ENCODE measurements at places on chromosomes 2 and 18.

DNA sequence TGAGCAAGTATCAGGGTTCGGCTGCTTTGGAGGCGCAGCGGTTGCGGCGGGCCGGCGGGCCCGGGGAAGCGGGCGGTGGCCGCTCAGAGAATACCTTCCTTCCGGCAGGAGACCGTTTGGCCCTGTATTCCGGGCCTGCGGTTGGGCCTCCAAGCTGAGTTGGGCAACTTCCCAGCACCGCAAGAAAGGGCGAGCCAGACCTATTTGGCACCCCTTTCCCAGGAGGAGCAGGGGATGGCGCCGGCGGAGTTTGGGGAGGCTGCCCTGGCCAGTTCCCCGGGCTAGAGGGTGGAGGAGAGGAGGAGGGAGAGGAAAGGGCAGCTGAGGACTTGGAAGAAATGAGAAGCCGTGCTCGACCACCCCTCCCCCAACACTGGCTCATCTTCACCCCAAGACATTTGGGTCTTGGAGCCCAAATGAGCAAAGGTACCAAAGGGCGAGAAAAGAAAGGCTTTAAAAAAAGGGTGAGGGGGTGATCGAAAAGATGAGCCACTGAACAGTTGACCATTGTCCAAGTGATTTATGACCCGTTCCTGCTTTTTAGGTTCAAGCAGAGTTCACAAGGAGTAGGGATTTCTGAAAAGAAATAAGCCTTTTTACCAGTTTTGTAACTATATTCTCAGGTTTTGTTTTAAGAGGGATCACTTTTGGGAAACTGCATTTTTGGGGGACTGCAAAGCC, 8.4 kb downstream of the HOXD3 start:
- no peak for DNase-seq

- DNase-seq, result no peak
Observed at GRCh38 chr2:133835821-133836619, 267.8 kb upstream of the NCKAP5 start.

DNA sequence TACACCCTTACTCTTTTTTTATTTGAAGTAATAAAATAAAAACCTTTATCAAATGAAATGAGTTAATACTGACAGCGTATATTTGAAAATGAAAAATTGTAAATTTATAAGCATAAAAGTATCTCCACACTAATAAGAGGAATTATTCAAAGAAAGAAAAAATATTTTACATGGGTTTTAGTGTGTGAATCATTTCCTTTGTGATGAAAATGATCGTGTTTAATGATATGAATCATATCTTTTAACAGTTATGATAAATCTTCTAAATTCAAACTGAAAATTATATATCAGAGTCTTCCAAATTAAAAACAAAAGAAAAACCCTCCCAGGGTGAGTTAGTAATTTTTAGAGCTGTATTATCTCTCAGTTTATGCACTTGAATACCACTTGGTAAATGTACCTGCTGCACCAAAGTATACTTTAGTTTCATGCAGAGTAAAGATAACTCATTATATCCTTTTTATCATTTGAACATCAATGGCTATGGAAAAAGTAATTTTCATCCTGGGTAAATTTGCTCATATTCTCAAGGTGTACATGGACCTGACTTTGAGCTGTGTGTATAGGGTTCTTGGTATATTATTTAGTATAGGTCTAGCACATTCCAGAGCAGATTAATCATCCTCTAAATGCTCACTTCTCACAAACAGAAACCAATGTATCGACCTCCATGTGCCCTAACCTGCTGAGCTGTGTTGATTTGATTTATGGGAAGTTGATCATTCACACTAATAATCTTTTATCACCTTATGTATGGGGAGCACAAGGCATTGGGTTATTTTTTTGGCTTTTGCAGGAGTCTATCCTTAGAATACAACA, 98.7 kb upstream of the VWC2L start:
- DNase-seq, result no peak

DNA sequence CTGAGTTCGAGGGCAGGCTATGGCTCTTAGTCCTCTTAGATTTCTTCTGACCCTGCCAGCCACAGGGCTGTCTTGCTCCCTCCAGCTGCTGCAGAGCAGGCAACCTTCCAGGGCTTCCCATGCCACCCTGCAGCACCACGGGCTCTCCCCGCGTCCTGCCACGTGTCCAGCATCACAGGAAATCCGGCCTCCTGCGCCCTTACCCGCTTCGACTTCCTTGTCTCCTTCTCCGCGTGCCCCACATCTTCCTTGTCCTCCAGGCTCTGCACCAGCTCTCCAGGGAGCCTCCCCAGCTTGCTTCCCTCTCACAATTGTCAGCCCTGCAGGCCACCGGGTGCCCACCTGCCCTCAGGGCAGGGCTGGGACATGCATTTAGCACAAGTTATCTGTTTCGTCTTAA, 253.5 kb downstream of the DCDC2C start:
- no peak for DNase-seq

DNA sequence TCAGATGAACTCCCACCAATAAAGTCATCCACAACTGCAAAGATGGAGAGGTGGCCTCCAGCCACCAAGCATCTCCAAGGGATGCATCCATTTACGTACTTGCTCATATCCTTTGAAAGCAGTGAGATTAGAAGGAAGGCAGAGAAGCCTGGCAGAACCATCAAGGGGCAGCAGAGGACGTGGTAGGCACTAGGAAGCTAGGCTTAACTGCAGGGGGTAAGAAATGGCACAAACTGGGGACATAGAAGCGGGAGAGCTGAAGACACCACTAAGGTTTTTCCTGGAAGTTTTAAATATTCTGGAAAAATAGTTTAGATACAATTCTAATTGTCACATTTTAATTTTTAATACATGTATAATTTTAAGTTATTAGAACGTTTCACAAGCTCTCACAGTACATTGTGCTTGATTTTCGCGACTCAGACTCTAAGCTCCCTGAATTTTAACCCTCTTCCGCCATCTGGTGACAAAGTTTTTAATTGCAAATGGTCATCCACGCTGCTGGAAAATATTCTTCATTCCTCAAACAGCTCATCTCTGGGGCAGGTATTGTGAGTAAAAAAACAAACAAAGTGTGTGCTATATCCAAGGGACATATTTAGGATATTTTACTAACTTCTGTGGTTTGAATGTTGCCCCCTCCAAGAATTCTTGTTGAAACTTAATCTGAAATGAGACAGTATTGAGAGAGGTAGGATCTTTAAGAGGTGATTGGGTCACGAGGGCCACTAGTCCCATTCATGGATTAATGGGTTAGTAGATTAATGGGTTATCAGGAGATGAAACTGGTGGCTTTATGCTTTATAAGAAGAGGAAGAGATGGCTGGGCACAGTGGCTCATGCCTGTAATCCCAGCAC, 1.6 kb upstream of the PSTPIP2 start:
- peak; percentile 87 for DNase-seq

GRCh38 chr2:8779795-8780671, 57.4 kb downstream of the KIDINS220 start:
- no peak for DNase-seq

DNA sequence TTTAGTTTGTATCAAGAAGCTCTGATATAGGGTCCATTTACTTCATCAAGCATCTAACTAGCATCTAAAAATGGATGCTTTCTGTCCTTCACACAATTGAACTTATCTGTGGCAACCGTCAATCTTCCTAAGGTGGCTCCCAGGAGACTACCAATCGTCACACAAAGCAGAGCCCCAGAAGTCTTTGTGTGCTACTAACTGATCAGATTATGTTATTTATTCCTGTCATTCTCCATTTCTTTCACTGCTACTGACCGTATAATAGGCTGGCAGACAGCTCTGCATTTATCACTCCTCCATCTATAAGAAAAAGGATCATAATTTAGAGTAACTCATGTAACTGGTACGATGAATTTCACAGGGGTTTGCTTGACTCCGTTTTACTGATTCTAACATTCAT, 585.0 kb upstream of the NXPH2 start:
- DNase-seq, result no peak

GRCh38 chr2:156476021-156476849, 40.1 kb downstream of the GPD2 start:
- no peak for DNase-seq

DNA sequence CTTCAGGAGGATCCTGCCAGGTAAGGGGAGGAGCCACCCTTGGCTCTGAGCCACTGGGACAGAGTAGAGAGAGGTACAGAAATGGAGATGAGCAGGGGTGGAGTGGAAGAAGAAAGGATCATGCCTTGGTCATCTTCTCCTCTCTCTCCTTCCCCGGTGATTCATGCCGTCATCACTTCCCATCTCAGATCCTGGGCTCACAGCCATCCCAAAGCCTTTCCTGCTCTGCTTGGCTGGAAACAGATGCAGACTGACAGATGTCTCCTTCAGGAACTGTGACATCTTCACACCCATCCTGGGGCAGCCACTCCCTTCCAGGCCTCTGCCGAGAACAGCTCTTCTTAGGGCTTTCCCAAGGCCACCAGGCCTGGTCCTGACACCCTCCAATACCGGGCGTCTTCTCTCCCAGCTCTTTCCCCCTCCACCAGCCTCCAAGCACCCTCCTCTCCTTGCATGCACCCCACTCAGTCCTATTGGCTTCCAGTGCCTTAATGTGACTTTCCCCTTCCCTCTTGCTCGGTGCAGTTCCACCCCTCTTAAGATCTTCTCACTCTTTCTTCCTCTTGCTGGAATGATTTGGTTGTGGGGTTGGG, 58.3 kb upstream of the TNP1 start:
- no peak for DNase-seq

DNA sequence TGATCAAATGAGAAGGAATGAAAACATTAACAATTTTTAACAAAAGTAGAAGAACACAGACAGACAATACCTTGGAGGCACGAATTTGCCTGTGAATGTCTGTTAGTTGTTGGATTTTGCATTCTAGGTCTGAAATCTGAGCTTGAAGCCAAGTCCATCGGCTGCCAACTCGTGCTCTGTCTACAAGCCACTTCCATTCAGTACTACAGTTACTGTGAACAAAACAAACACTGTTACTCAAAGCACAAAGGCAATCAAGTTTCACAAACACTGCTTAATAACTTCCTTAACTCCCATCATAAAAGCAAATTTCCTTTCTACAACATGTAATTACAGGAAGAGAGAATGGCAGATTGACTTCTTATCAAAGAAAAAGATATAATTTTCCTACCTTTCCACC, 42.2 kb downstream of the KANSL1L start:
- no peak for DNase-seq

GRCh38 chr18:39421276-39421675, 1855.7 kb upstream of the CELF4 start:
- no peak for DNase-seq

GRCh38 chr2:236055471-236055870, 112.7 kb downstream of the GBX2 start:
- DNase-seq, result no peak

DNA sequence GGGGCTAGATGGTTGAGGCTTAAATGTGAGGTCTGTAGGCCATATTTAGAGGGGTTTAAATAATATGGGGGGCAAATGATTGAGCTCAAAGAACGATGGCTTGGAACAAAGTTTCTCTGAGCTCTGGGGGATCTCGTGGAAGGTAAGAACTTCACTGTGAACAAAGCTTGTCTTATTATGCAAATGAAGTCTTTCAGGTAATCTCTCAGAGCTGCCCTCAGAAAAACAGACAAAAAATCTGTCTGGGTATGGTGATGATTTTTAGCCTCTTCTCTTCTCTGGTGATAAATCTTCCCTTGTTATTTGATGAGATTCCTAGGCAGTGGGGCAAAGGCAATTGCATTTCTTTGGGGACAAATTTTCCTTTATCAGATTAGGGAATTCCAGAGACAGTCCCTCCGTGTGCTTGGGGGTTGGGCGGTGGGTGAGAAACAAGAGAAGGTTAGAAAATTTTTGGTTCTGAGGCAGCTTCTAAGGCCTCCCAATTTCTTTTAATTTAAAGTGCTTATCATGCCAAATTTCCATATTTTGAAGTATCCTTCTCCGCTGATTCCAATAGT, 760.4 kb downstream of the TSN start:
- no peak for DNase-seq

- no peak for DNase-seq
Observed at GRCh38 chr2:201448701-201449100, 2.6 kb downstream of the TRAK2 start.

GRCh38 chr2:58130238-58130637, 83.6 kb downstream of the VRK2 start:
- no peak for DNase-seq

- DNase-seq, result peak; percentile 98
Observed at GRCh38 chr18:48222118-48222517, 187.1 kb downstream of the ZBTB7C start.

DNA sequence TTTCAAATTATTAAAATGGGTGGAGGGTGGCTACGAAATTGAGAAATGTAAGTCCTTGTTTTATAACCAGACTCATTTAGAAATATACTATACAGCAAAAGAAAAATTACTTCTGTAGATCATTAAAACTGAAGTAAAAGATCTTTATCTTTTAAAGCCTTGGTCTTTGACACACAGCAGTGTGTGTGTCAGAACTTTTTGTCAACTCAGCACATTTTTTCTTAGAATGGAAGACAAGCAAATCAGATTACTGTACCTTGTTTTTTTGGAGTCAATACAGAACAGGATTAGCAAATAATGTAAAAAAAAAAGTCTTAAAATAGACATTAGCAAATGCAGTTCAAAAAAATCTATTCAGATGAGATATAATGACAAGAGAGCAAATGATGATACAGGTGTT, 49.1 kb downstream of the C2orf76 start:
- no peak for DNase-seq

DNA sequence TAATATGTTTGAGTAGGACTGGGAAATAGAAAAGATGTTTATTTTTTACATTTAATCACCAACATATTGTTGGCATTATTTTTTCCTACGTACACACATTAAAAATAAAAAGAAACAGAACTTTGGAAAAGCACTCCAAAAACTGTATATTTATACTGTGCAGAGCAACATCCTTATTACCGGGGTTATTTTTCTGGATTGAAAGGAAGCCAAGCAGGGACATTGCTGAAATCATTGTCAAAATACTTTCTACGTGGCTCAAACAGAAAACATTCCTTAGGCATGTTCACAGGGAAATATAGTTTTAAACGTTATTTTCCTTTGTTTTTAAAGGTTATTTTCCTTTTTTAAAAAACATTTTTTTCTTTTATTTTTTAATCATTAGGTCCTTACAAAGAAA, 315.0 kb upstream of the SMIM21 start:
- no peak for DNase-seq

DNA sequence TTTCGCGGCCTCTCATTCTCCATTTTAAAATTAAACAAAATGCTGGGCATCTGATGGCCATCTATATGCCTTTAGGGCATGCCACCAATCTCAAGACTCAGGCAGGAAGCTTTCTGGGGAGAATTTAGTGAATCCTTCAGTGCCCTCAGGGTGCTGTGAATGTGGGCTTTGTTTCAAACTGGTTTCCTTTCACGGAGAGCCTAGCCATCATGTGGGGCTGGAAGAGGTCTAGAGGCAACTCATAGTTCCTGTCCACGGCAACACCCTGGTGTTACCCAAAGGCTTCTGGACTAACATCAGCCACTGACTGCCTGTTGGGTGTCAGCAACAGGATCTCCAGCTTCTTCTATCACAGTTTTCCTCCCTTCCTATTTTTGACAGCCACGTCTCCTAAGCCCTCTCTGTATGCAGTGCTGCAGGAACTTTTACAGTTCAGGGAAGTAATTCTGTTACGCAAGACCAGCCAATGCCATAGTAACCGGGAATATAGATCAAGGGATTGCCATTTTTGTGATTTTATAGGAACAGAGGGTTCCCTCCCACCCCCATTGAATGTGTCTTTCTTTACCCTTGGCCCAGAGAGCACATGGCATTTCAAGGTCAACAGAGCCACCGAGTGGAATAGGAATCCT, 7.9 kb upstream of the WDR33 start:
- DNase-seq, result no peak

Measured in DMS79 treated with DMSO at 0.1 percent for 48 hours (cell line).